Stimulated activated CD8-positive, alpha-beta memory T cell treated with anti-CD3 and anti-CD28 coated beads, Interleukin-15, amount 100 ng/mL, for 24 hours (primary cell): ENCODE measurements at places on chromosomes 12 and 14.

DNA sequence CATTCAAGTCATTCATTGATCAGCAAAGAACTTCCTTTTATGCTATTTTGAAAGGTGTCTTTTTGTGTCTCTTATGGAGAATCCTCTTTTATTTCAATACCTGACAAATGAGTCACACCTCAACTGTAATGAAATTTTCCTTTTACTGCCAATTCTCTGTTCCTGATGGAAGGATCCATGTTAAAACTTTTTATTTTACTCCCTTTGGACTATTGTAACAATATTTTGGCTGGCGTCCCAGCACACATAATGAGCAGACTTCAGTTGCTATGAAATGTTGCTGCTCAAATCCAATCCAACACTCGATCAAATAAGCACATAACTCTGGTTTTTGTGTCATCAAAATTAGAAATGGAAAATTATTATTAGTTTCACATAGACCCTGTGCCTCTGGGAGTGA is 21.9 kb upstream of the SLC15A5 start:
- DNase-seq, result no peak

GRCh38 chr14:61438497-61438859 is 117.1 kb downstream of the PRKCH start:
- no peak for DNase-seq

DNA sequence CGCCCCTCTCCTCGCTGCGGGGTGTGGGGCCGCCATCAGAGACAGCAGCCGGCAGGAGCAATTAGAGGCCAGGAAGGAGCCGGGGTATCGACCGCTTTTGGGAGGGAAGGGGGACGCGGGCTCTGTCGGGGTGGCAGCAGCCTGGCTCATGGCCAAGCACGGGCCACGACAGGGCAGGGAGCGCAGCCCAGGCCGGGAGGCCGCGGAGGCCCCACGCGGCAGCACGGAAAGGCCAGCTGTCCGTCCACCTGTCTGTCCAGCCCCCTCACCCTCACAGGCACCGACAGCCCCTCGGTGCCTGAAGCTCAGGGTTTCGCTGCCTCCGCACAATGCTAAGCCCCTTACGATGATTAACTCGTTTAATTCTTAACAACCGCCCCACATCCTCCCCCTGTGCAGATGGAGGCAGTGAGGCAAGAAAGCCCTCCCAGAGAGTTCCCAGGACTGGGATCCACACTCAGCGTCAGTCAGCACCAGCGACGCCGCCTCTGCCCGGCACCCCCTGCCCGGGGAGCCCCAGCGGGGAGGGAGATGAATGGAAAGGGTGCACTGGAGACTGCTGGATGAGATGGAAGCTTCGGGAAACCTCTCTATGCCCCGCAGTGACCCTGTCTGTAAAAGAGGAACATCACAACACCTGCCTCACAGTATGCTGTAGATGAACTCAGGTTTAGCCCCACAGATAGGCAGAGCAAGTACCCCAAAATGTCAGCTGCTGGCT is 23.7 kb downstream of the NCOR2 start:
- DNase-seq, result no peak

DNA sequence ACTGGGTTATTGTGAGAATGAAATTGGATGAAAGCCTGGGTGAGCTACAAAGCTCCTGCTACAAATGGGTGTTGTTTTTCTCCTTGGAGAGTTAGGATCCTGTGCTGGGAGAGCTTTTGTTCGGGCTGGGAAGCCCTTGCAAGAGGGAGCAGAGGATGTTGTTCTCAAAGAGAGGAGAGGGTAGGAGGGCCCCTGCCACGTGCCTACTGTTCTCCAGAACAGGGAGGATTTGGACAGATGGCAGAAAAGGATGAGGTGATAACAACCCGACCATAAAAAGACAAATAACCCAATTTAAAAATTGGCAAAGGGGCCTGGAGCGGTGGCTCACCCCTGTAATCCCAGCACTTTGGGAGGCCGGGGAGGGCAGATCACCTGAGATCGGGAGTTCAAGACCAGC is 68.8 kb downstream of the GALNT16 start:
- no peak for DNase-seq

DNA sequence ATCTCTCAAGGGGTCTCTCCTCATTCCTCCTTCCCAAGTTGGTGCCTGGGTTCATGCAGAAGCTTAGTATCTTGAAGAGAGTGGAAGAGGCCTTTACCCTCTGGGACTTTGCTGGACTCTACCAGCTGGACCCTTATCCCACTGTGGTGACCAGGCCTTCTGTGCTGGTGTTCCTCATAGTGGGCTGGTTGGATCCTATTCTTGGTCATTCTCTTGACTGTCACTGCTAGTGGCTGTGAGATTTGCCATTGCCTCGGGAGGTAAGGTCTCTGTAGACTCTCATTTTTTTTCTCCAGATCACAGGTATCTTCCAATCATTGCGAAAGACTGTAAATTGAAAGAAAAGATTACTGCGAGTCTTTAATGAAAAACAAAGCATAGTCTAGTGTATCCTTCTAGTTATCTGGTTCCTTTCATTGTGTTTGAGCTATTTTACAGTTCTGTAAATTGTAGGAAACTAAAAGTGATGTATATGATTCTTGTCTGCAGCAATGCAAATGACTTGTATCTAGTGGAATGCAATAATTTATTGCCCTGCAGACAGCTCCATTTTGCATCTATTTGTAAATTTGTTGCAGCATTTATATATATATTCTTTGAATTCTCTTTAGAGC is 217.9 kb downstream of the AEBP2 start:
- DNase-seq, result no peak

- no peak for DNase-seq
Measured at GRCh38 chr12:123607756-123608155, 5.9 kb downstream of the DDX55 start.
